ENCODE measurements at places on chromosomes 16 and 17. TPM values are rescaled to one million over a fixed set of nuclear protein-coding genes. Genes with fewer than 3 reads are reported as not detected.
A peak's percentile ranks its signal among the peaks of the same experiment; 100 is the strongest.

GRCh38 chr16:65834688-65835087 lies 531.8 kb upstream of the CDH5 start:
- DNase-seq, result no peak

- peak; percentile 70 for DNase-seq
Measured at GRCh38 chr17:32609085-32609484, 122.3 kb downstream of the CDK5R1 start.

GRCh38 chr17:32546031-32546444 lies 59.2 kb downstream of the CDK5R1 start:
- DNase-seq, result no peak

DNA sequence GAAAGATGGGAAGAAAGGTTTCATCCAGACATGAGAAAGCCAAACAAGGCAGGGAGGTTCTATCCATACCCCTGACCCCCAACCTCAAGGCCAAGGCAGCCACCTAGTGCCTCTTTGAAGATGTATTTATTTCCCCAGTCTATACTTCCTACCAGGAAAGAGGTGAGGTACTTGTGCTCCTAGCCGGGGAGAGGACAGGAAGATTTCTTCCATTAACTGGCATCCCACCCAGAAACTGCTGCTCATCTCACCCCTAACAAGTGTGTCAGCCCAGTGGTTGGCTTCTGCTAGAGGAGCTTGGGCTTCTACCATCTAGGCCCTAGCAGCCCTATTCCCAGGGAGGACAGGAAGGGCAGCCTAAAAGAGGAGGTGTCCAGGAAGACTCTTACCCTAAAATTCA lies 8.9 kb downstream of the COPZ2 start:
- DNase-seq, result no peak

GRCh38 chr16:52494621-52495020 lies 52.3 kb downstream of the TOX3 start:
- no peak for DNase-seq

DNA sequence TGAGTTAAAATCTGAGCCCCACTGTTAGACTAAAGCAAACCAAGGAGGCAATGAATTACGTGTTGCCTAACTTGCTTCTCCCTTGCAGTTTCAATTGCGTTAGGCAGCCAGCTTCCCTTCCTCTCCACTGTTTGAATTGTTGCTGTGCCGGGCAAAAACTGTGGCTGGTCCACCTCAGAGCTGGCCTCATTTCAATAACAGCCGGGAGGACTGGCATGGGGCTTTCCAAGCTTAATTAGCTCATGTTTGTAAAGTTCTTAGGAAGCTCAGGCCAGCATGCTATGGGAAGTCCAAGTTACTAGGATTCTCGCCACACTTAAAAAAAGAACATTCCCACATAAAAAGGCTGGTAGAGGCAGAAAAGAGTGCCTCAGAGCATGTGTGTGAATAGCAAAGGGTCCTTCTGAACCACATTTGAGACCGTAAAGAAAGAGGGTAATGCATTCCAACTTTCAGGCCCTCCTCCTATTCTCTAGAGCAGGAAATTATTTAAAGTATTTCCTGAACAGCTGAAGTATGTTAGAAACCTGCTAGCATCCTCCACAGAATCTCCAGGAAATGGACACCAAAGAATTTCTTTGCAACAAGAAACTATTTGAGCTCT lies 79.0 kb upstream of the SMURF2 start:
- peak; percentile 46 for DNase-seq

The NGFR gene
- total RNA-seq, result 7.2 TPM

The TRIM72 gene
- total RNA-seq, result not detected

The MARVELD3 gene
- total RNA-seq, result 4.4 TPM

The SLC13A2 gene
- 0.22 TPM for total RNA-seq

The ANKRD40CL gene
- total RNA-seq, result not detected

Measured in right lobe of liver (tissue), 6 donors.